ENCODE measurements at places on chromosomes 7 and 10.

DNA sequence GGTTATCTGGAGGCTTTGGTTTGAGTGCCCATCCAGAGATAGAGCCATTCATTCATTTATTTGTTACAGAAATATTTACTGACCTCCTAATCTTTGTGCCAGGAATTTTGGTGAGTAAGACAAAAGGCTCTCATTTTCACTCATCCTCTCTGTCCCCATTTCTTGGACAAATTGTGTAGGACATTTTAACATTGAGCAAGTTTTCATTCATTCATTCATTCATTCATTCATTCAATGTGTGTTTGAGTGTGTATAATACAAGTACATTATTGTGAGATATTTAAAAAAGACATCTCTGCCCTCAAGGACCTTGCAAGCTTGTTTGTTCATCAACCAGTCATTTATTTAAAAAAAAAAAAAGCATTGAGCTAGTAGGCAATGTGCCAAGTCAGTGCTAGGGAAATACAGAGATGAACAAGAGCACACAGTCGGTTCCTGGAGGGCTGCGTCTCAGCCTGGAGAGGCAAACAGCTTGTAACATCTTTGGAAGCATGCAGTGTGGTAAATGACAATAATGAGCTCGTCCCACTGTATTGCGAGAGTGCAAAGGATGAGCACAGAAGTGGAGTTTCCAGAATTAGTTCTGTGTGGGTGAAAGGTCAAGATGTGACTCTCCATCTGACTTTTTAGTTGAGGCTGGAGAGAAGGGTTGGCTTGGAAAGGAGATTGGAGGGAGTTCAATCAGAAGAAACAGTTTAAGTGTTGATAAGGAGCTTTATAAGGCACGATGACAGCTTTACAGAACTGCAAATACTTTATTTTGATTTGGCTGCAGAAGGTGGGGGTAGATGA lies 50.5 kb upstream of the HBP1 start:
- DNase-seq: no peak

DNA sequence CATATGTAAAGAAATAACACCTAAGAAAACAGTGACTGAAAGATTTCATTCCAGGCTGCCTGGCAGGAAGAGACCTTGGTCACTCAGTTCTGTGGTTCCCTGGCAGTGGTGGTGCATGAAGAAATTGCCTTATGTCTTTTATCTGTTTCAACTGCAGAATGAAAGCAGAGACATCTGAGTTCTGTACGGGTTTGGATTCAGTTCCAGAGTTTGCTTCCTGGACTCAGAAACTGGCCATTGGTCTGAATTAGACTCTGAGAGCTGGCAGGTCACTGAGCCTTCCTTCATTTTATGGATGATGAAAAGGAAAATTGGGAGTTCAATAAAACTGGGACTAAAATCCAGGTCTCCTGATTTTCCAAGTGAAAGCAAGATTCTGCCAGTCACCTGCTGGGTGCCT lies 428.9 kb upstream of the AUTS2 start:
- no peak for DNase-seq

GRCh38 chr7:107322015-107322414 lies 147.8 kb upstream of the GPR22 start:
- DNase-seq: no peak

DNA sequence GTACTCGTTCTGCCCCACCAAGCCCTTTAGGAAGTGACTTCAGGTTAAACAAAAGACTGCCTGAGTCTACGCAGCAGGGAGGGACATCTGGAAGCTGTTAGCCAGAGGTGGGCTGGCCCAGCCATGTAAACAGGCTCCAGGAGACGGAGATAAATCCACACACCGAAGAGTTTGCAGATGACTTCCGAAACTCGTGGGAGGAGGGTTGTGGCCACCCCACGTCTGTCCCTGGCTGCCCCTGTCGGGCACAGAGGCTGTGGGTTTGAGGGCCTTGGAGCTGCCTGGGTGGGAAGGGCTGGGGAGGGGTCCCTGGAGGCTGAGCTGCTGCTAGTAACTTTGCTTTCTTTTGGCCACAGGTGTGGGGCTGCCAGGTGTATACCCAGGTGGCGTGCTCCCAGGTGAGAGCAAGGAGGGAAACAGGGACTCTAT lies 15.6 kb downstream of the ELN start:
- no peak for DNase-seq

- DNase-seq: no peak
Measured at GRCh38 chr7:90717296-90718060, 121.4 kb downstream of the CDK14 start.

DNA sequence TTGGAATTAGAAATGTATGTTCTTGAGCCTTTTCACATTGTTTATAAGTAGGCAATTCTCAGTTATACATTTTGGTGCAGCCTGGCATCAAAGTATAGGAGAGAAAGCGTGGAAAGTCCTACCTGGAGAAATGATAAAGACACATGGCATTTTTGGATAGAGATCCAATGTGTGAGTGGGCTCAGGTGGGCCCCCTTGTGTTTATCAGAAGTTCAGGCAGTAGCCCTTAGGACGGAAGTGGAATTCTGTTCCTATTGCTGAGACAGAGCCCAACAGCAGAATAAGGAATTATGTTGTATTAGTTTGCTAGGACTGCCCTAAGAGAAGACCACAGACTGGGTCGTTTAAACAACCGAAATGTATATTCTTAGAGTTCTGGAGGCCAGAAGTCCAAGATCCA lies 85.2 kb upstream of the AMPH start:
- no peak for DNase-seq

DNA sequence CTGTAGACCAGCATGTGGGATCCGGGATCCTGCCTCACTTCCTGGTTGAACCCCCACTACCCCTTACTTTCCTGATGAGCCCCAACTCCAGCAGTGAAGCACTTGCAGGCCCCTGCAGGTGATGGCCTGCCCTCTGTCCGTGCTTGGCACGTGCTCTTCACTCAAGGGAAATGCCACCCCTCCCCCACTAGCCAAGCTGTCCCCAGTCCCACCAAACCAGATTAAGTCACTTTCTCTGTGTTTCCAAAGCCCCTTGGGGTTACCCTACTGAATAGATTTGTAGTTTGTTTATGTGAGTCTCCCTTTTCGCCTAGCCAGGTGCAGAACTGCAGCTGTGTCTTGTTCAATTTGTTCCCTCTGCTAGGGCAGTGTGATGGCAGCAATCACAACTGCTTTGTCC lies 121.7 kb downstream of the WDFY4 start:
- no peak for DNase-seq

DNA sequence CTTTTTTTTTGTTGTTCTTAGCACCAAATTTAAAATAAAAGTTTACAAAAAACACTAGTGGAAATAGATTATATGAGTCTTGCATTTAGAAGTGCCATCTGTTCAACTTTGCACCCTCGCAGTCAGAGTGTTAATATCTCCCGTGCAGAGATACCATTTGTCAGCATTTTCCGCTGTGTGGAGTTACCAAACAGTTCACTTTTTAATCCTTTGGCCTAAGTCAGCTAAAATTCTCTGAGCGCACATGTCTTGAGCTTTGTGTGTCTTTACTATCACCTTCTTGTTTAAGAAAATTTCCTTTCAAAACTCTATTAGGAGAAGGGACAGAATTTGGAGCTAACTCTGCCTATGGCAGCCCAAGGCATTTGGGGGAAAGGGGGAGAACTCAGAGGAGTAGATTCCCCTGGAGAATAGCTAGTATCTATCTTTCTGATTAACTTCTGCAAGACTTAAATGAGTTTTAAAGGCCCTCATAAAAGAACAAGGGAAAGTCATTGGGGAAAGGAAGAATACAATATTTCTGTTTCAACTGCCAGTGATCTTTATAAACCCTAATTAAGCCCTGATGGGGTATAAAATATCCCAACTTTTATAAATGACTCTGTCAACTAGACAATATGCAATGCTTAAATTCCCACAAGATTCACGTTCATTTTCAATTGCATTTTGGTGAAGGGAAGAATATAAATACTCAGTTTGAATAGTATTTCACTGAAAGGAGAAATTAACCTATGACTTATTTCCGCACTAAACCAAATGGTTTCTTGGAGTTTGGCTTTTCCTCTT lies 114.9 kb upstream of the RAB11FIP2 start:
- no peak for DNase-seq

DNA sequence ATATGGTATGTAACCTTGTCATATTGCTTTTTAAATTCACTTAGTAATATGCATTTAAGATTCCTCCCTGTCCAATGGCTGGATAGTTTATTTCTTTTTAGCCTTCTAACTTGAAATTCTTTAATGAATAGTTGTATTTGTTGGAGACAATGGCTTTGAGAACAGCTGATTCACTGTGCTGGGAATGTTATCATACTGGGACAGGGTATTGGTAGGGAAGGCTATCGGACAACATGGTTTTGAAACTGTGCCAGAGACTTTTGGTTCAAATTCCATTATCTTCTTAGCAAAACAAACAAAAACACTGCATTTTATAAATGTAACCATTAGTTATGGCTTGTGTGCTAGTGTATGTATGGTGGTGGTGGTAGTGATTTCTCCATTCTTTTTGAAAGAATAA lies 517.1 kb upstream of the ANKRD30A start:
- no peak for DNase-seq

GRCh38 chr7:36896956-36897590 lies 172.8 kb upstream of the AOAH start:
- no peak for DNase-seq

DNA sequence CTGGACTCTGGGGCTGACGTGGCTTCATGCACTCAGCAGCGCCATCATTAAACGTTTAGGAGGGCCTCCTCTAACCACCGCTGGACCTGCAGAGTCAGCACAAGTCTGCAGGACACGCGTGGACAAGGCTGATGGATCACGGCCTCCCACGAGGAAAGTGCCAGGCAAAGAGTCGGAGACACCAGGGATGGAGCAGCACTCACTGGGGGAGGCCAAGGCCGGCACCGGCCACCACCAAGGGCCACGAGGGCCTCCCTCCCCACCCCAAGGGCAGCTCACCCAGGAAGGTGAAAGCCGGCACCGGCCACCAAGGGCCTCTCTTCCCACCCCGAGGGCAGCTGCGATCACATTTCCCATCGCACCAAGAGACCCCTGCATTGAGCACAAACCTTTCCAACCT lies 91.5 kb downstream of the DIP2C start:
- DNase-seq: no peak

GRCh38 chr7:5421714-5422395 lies 1.8 kb downstream of the TNRC18 start:
- DNase-seq: no peak

- DNase-seq: no peak
Measured at GRCh38 chr7:82616059-82616728, 172.6 kb upstream of the CACNA2D1 start.

DNA sequence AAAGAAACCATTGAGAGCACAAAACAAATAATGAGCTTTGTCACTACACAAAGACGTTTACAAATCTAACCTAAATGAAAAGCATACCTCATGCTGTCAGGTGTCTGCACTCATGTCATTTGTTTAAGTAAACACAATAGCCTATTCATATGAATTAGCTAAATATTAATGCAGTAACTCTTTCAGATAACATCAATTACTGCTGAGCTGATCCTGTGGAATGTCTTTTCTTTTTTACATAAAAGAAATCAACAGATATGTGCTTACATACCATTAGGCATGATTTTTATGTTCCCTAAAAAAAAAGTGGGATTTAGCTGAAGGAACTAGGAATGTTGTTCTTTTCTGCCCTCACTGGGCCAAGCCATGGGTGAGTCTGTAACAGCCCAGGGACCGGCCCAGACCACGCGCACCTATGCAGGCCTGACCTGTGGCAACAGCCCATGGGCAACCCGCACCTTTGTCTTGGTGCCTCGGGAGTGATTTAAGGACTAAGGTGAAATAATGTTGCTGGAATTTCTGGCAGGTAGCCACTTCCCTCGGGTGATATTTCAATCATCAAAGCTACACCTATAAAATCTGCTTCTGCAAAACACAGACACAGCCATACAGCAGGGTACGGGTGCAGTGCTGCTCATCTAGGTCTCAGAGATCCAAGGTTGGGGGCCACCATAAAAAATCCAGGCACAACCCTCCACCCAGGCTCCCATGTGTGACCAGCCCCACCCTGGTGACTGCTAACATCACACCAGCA lies 44.6 kb downstream of the FGFR2 start:
- DNase-seq: no peak

DNA sequence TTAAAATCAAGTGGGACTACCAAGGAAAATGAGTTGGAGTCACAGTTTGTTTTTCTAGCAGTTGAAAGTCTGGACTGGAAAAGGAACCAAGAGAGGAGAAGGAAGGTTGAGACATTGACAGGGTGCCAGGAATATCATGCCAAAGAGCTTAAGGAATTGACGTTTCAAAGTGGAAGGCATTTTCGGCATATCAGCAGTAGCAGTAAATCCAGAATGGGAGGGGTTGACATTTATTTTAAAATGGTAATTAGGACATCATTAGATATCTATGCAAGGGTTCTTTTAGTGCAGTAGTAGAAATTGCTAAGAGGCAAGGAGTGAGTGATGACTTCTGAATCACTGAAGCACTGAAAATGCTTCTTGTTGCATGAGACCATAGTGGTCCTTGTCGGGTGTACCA lies 335.9 kb upstream of the PLXDC2 start:
- no peak for DNase-seq

- no peak for DNase-seq
Measured at GRCh38 chr7:147721962-147722830, 868.4 kb upstream of the C7orf33 start.

DNA sequence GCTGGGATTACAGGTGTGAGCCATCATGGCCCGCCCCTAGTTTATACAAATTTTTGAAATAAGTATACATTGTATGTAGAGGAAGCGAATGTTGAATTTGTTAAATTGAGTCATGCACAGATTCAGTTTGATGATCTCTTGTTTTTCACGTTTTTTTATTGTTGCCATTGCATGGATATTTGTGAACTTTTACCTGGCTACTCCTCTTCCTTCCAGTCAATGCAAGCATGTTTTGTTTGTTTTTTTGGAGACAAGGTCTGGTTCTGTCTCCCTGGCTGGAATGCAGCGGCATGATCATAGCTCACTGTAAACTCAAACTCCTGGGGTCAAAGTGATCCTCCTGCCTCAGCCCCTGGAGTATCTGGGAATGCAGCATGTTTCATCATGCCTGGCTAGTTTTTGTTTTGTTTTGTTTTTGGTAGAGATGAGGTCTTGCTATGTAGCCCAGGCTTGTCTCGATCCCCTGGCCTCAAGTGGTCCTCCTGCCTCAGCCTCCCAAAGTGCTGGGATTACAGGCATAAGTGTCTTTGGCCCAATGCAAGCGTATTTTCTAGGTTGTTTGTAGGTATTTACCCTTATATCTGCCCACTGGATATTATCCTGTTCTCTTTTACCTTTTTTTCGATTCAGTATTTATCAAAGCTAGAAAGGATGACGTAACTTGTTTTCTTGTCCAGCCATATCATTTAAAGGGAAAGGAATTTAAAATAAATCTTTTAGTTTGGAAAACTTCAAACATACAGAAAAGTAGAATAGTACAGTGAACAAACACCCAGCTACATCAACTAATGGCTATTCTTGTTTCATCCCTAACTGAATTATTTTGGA lies 11.0 kb downstream of the LCOR start:
- no peak for DNase-seq

GRCh38 chr7:33258491-33258951 lies 129.2 kb downstream of the BBS9 start:
- DNase-seq: no peak

DNA sequence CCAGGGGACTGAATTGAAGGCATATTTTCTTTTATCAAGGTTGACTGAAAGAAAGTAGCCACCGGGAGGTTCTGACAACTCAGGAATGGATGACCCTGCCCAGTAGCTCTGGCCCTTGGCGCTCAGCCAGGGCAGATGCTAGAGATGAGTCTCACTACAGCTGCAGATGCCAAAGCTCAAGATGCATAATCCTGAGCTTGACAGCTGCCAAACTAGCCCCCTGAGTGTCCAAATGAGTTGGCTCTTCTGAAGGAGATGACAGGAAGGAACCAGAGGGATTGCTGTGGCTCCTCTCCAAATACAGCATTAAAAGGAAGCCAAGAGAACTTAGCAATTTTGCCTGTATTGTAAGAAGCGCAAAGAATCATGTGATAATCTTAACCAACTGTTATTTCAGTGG lies 78.4 kb downstream of the NXPH1 start:
- no peak for DNase-seq

GRCh38 chr7:27442455-27442854 lies 199.9 kb downstream of the EVX1 start:
- DNase-seq: no peak

Measured in stimulated activated CD4-positive, alpha-beta T cell treated with anti-CD3 and anti-CD28 coated beads, Interleukin-15, amount 100 ng/mL, for 1 hour (primary cell).